CD4-positive, alpha-beta memory T cell (primary cell): ENCODE measurements at places on chromosomes 3 and 15.
A peak's percentile ranks its signal among the peaks of the same experiment; 100 is the strongest.

DNA sequence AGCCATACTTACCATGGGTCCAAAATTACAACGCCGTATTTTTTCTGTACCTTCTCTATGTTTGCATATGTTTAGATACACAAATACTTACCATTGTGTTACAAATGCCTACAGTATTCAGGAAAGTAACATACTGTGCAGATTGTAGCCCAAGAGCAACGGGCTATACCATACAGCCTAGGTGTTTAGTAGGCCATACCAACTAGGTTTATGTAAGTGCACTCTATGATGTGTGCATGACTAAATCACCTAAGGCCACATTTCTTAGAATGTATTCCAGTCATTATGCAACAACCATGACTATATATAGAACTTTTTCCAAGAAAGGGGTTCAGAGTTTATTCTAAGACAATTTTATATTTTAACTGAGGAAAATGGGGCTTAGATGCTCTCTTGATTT, 411.7 kb downstream of the MAGI1 start:
- no peak for DNase-seq

DNA sequence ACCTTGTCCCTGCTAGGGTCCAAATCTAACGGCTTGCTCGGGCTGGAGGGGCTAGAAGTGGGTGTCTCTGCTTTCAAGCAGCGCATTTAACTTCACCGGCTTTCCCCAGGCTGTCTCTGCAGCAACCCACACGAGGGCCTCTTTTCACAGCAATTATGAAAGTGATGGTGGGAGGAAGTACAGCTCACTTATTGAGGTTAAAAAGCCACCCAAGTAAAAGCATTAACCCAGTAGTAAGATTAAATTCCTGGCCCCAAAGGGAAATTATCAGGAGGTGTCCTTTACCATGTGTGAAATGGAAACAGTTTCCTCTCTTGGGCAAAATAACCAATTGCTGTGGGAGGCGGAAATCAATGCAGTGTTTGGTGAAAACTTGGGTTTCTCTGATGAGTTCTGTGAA, 41.1 kb downstream of the NGRN start:
- peak; percentile 14 for DNase-seq

- DNase-seq = no peak
Measured at GRCh38 chr3:37140899-37141541, 33.4 kb downstream of the LRRFIP2 start.

GRCh38 chr15:55816017-55816416, 73.1 kb upstream of the PRTG start:
- DNase-seq = no peak

GRCh38 chr3:22542311-22542710, 660.8 kb upstream of the UBE2E2 start:
- DNase-seq = no peak

GRCh38 chr15:90425726-90426346, 37.8 kb downstream of the IQGAP1 start:
- DNase-seq = no peak

DNA sequence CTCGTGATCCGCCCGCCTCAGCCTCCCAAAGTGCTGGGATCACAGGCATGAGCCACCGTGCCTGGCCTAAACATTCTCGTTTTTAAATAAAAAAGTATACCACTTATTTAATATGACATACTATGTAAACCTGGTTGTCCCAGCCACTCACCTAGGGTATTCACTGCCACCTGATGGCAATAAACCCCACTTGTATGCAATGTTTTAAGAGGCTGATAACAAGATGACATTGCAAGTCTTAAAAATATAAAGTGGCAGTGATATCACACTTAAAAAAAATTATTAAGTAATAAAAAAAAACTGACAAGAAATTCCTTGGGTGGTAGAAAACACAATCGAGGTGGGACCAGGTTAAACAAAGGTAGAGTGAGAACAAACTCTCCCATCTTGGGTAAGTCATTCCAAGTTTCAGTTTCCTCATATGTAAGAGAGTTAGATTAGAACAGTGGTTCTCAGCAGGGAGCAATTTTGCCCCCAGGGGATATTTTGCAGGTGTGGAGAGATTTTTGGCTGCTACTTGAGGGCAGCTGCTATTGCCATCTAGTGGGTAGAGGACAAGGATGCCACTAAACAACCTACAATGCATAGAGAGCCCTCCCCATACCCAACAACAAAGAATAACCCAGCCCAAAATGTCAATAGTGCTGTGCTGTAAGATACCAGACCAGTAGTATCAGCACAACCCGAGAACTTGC, 14.5 kb downstream of the ARF4 start:
- no peak for DNase-seq

- DNase-seq = no peak
Measured at GRCh38 chr3:76372497-76372896, 587.1 kb upstream of the ZNF717 start.

DNA sequence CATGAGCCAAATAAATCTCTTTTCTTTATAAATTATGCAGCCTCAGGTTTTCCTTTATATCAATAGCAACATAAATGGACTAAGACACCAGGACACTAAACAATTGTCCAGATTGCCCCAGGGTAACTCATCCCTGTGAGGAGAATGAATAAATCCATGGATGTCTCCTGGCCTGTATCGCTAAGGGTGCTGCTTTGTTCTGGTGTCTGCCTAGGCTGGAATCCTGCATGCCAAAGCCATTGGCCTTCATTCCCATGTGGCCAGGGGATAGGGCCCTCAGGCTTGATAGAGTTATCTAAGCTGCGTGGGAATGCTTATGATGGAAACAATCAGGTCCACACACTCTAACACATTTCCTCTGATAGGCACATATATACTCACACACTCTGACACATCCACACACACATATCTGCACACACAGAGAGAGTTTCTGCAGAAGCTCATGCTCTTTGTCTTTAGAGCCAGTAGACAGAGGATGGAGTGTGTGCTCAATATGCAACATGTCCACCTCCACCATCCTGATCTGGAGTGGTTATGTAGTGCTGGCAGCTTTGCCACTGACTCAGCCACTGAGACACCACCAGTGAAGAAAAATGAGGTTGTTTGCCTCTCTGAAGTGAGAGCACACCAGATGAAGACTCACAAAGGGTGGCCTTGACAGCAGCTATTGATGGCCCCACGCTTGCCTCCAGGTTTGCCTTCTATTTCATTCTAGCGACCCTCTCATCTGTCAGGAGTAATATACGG, 24.0 kb upstream of the DGKG start:
- no peak for DNase-seq

GRCh38 chr3:154778057-154778456, 302.1 kb upstream of the MME start:
- DNase-seq = no peak

GRCh38 chr15:72502220-72502809, 28.2 kb downstream of the ARIH1 start:
- no peak for DNase-seq

- no peak for DNase-seq
Measured at GRCh38 chr3:73010158-73010557, 13.5 kb downstream of the PPP4R2 start.

DNA sequence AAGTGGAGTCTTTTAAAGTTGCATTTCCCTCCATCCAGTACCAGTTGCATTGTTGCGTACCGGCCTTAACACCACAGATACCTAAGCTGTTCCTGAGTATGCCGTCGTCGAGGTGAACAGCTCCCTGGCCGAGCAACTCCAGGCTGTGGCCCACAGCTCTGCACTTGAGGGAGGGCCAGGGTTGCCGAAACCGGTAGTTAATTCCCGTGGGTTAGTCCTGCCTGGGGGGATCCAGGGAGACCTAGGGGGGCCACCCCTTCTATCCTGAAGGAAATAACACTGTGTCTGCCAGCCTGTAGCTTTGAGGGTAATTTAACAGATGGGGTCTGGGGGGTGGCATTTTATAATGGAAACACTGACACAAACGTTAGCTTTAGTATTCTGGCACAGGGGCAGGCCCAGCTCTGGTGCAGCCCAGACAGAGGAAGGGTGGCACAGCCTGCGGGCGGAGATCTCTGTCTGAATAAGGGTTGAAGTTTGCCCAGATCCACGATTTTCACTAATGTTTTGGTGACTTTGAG, 60.8 kb downstream of the RGMA start:
- DNase-seq = no peak

DNA sequence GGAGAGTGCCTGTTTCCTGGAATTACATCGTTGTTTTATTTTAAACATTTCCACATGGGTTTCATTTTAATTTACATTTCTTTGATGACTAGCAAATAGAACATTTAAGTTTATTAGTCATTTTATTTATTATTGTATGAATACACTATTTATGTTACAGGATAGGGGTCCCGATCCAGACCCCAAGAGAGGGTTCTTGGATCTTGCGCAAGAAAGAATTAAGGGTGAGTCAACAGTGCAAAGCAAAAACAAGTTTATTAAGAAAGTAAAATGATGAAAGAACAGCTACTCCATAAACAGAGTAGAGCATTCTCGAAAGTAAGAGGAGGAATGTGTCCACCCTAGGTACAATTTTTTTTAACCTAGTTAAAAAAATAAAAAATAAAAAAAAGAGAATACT, 539.5 kb downstream of the NAALADL2 start:
- no peak for DNase-seq

DNA sequence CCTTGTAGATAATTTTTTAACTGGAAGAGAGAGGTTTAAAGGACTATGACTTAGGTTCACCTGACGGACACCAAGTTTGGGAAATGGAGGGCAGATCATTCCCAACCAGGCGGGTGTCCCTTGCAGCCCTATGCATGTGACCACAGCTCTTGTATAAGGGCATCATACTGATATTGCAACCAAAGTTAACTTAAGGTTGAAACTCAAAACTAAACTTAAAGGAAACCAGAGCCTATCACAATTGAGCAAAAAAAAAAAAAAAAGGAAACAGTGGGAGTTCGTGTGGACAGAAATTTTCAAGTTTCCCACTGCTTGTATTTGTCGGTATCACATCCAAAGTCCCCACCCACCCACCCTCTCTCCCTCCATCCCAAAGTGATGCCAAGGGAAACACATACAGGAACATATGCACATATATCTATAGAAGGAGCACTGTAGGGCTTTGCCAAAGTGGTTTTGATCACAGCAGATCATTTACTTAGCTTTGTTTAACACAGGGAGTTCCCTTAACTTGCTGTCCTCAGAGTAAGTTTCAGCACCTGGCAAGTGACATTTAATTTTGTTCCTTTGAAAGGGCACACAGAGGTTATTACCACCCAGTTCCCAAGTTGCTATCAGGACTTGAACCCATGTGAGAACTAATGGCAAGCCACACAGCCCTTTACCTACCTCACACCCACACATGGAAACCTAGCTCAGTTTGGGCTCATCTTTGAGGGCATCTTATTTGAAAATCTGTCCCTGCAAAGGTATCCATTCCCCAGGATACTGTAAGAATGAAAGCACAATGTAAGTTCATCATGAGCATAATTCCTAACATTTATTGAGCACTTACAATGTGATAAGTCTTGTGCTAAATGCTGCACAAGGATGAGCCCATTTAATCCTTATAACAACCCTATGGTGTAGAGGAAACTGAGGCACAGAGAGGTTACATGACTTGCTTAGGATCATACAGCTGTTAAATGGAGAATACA, 204.5 kb upstream of the CMC1 start:
- no peak for DNase-seq

DNA sequence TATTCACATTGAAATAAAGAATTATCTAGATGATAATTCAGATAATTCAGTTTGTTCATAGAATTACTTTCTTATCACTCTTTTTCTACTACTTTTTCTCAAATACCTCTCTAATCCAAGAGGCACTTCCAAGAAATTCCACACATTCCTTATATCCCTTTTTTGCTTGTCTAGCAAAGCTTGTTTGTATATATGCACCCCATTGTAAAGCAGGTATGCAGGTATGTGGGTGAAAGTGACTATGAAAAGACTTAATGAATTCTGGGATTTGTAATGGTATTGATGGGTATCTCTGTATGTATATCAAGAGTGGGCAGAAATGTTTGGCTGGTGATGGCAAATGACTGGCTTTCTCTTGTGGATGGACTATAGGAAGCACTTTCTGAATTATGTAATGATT, 94.1 kb upstream of the FGF7 start:
- no peak for DNase-seq

GRCh38 chr15:73142802-73143762, 90.8 kb downstream of the NEO1 start:
- DNase-seq = peak; percentile 10

DNA sequence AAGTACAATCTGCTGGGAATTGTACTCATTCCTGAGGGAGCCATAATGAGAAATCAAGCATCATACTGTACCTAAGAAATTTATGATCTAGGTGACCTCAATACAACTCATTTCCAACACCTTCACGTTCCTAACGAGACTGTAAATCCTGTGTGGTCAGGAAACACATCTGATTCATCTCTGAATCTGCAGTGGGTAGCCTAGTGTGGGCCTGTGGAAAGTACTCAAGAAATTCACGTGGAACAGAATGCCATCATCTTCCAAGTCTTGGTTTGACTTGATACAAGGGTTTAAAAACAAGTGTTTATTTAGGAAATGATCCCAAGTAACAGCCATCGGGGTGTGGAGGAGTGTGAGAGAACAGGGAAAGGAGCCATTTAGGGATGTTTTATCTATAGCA, 568.9 kb downstream of the EDEM1 start:
- DNase-seq = no peak

GRCh38 chr3:1404270-1404962, 311.6 kb downstream of the CNTN6 start:
- DNase-seq = no peak

- DNase-seq = peak; percentile 14
Measured at GRCh38 chr3:31402117-31402516, 130.6 kb upstream of the STT3B start.

GRCh38 chr3:99586701-99587100, 51.7 kb upstream of the COL8A1 start:
- DNase-seq = no peak

DNA sequence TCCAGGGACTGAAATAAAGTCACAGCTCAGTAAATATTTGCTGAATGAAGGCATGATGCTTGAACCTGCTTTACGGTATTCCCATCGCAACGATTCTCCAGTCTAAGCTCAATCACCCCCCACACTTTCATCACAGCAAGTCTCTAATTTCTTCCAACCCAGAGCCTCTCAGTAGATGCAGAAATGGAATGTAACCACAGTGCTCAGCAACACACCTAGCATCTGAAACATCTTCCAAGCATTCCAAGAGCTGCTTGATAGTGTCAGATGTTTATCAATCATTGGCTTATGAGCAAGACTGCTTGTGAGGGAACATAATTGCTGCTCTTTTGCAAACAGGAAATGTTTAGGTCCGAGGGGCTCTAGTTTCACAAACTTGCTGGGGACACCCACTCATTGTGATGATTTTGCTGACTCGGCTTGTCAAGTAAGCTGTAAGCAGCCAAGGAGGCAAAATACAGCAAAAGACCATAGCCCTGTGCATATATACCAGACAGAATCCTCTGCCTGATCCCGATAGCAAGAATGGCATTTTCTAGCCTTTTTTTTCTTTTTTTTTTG, 751.2 kb downstream of the NR2F2 start:
- DNase-seq = no peak
